ENCODE measurements at places on chromosomes 7 and 10.

GRCh38 chr10:121774813-121775212, 153.0 kb downstream of the ATE1 start:
- no peak for DNase-seq

DNA sequence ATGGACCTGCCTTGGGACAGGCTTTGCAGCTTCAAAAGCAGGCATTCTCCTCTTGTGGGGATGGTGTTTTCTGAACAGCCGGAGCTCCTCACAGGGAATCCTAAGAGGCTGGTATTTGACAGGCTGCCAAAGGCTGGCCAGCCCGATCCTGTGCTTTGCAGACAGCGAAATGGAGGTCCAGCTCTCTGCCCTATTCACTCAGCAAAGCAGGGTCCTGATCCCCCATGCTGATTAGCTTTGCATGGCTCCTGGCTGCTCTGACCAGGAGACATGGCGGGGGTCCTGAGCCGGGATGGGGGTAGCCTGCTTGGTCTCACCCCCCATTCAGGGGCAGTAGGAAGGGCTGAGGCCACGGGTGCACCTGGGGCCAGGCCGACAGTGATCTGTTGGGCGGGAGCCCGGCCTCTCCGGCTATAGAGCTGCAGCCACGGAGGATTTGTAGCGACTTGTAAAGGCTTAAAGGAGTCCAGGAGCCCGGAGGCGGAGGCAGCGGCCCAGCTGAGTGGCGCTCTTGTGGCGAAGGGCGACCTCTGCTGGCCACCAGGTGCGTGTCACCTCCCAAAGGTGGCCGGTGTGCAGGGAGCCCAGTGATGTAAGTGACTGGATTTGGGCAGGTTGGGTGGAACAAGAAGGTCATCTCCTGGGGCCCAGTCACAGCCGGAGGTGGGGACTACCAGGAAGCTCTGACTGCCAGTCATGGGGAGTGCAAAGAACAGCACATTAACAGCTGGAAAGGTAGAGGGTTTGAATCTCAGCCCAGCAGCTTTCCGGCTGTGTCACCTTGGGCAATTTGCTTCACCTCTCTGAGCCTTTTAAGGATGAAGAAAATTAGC, 126.5 kb downstream of the ZMIZ1 start:
- DNase-seq = peak; percentile 64

GRCh38 chr7:44980393-44981034, 1.7 kb upstream of the MYO1G start:
- DNase-seq = peak; percentile 28

GRCh38 chr7:89072081-89072480, 276.5 kb upstream of the TEX47 start:
- no peak for DNase-seq

DNA sequence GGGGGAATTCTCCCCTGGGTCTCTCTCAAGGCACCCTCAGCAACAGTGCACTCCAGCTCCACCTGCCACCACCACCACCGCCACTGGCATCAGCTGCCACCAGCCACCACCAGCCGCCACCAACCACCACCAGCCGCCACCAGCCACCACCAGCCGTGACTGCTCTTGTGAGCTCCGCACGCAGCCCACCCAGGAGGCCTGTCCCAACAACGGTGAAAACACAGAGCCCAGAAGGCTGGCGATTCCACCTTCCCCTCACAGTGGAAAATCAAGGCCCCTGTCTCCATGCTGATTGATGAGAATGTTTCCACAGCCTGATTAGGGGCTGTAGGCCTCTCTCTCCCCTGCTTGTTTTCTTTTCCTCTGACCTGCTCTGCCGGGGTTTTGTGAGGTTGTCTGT, 41.1 kb downstream of the COBL start:
- DNase-seq = no peak

DNA sequence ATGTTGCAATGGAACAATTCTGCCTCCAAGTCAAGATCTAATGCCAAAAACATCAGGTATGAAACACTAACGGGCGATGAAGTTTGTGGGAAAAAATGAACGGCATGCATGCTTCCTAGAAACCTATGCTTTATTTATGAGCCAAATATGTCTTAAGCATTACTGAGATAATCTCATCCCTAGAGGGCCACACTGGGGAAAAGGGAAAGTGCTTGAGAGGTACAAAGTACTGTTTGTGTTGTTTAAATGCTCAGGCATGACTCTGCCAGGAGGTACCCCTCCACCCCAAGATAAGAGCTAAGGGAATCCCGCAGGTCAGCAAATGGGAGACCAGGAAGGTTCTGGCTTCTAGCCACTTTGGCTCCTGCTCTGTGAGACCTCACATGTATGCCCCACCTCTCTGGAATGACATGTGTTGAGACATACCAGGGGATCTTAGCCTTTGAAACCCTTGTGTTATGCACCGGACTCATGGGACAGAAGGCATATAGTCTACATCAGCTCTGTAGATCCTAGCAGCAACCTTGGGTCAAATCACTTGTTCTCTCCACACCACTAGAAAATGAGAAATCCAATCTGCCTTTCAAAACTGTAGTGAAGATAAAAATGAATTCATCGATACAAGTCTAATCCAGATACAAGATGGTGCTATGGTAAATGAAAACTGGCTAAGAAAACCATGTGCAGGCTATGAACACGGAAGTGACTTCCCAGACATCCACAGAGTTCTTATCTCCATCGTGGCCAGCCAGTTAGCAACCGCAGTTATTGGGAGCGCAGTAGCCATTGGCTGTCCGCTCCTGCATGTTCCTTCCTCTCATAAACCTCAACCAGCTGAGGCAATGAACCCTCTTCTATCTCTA, 61.0 kb downstream of the CREB3L2 start:
- DNase-seq = no peak

GRCh38 chr10:80598084-80598798, 60.5 kb downstream of the SH2D4B start:
- DNase-seq = no peak

DNA sequence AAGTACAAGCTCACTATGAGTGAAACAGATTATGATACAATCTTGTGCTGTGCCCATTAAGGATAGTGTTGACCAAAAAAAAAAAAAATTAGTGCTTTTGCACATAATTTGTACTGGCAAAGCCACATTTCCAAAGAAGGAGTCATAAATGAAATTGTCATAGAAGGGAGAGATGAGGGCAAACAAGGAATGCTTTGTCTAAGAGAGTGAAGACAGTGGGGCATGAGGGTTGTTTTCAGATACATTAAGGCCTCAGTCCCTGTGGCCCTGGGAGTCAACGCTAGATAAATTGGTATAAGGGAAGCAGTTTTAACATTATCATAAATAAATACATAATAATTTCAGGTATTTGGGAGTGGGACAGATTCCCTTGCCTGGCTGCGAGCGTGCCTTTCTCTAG, 267.5 kb upstream of the PRKCQ start:
- DNase-seq = no peak

GRCh38 chr7:35988818-35989217, 164.2 kb upstream of the EEPD1 start:
- no peak for DNase-seq

GRCh38 chr7:30556840-30557239, 37.8 kb upstream of the GARS1 start:
- no peak for DNase-seq
